Muscle of leg (tissue), 16 donors: ENCODE measurements at places on chromosomes 3 and 15.

DNA sequence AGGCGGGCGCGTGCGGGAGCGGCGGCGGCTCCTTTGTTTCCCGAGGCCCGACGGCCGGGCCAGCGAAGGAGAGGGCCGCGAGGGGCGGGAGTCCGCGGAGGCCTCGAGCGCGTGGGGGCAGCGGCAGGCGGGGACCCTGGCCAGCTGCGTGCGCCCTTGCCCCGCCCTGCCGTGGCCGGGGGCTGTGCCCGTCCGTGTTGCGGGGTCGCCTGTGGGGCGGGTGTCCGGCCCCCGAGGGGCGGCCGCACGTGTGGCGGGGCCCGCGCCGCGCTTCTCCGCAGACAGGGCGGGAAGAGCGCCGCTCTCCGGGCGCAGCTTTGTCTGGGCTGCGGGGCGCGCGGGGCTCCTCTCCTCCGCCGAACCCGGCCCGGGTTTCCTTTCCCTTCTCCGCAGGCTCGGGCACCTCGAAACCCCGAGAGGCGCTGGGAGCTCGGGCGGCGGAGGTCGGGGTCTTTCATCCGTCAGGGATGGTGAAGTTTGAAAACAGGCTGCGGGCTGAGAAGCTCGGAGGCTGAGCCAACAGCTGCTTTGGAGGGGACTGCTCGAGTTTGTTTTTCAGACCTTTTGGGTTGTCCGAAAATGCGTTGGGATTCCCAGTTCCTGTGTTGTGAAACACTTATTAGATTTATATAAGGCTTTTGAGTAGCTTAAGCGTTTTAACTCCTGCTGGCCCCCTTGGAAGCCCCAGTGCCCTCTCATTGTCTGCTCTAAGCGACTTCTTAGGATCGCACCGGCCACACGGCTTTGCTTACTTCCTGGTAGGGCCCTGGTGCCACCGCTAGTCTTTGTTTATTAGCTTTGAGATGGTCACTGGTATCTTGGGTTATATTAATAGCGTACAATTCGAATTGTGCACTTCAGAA lies 817 bp downstream of the USP3 start:
- peak; percentile 76 for DNase-seq

GRCh38 chr3:94616833-94617232 lies 554.0 kb downstream of the NSUN3 start:
- peak; percentile 3 for DNase-seq

GRCh38 chr15:99944131-99944530 lies 210.9 kb upstream of the LYSMD4 start:
- no peak for DNase-seq

- DNase-seq, result no peak
These were observed 6.7 kb upstream of the TM4SF1 start for GRCh38 chr3:149384167-149384566.

GRCh38 chr15:81480645-81481053 lies 106.6 kb upstream of the TMC3 start:
- peak; percentile 90 for DNase-seq

GRCh38 chr3:197468866-197469382 lies 86.8 kb downstream of the BDH1 start:
- no peak for DNase-seq

DNA sequence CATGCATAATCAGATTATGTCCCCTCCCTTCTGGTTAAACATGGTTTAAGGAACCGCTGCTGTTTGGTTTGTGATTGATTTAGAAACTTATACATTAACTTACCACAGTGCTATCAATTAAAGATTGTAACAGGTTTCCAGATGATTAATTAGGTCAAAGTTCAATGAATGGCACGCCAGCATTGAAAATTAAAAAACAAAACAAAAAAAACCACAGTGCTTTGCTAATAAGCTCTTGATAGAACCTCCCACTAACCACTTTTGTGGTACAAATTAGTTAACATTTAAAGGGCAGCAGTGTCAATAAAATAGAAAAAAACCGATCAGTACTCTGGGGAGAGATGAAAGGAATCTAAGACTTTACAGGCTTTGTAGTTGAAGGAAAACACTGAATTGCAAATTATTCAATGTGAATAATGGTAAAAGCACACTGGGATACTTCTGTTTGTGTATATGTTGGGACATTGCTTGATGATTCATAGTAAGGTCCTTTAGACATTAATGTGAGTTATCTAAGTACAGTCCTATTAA lies 7.6 kb upstream of the C3orf38 start:
- no peak for DNase-seq

GRCh38 chr15:60204131-60204885 lies 193.5 kb downstream of the ANXA2 start:
- no peak for DNase-seq

- peak; percentile 74 for DNase-seq
These were observed 304.6 kb downstream of the NAALADL2 start for GRCh38 chr3:175163686-175164085.

DNA sequence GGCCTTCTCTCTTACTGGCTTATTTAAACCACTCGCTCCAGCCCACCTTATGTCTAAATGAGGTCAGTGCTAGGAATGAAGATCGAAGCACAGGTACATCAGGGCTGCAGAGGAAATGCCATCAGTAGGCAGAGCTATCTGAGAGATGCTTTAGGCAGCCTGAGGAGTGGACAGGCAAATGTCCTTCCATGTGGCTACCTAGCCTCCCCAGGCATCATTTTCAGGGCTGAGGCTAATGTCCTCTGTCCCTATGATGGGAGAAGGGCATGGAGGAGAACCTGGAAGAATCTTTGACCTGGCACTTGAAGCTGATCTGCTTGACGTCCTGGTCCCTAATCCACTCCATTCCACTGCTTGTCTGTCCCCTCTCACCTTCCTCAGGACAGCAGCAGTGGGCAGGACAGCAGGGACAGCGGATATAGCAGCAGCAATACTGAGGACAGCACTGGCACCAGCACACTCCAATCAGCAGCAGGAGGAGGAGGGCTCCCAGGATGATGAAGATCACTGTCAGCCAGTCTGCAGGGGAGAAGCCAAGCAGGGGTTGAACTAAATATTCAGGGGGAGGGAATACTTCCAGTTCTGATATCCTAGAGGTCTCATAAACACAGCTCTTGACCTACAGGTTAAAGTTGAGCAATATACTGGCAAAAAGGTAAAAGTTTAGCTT lies 21.0 kb downstream of the ILDR1 start:
- DNase-seq, result no peak

GRCh38 chr15:71677766-71678165 lies 132.6 kb upstream of the NR2E3 start:
- DNase-seq, result peak; percentile 78

DNA sequence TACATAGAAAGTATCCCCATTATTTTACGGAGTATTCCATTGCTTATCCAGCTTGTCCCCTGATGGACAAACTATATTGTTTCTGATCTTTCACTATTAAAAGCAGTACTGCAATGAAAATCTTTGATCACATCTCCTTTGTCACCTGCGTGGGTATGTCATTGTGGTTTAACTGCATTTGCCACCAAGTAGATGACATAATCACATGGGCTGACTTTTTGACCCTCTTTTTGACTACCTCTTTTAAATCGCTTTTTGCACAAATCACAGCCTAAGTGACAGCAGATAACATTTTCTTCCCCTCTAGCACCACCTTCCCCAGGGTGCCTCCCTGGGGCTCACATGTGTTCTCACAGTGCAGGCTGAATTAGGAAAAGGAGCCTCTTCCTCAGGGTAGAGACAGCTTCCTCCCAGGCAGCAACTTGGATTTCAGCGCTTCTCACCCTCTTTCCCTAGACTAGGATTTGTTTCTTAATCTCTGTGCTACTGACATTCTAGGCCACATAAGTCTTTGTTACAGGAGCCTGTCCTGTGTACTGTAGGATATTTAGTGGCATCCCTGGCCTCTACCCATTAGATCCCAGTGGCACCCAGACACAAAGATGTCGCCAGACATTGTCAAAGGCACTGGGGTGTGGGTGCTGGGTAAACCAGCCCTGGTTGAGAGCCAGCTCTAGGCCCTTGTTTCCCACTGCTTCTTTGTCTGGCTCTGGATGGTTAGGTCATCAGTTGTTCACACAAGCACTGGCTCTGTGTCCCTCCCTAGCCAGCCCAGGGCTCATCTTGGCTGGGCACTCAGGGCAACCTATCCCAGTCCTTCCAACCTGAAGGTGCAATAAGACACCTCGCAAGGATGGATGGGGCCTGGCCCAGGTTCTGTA lies 1.3 kb upstream of the RBP1 start:
- no peak for DNase-seq

- peak; percentile 2 for DNase-seq
These were observed 370.3 kb upstream of the PLSCR5 start for GRCh38 chr3:146975476-146975875.

DNA sequence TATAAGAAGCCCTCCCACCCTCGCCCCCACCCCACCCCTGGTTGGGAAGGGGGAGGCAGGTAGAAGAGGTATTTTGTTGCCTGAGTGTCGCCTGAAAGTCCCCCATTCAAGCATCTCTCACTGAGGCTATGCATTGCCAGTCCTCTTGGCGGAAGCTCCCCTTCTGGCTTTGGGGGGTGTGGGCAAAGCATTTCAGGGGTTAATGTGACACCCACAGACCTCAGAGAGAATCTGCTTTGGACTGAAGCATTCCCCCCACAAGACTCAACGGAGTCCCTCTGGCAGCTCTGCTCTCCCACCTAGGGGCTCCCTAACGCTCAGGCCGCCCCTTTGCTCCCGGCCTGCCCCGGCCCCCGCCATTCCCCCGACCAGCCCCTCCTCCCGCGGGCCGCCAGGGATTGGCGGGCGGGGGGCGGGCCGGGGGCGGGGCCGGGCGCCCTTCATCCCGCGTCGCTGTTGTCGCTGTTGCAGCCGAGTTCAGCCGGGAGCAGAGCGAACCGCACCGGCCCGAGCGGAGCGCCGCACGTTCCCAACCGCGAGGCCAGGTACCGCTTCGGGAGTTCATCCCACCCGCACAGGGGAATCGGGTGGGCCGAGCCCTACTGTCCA lies at the start of gene SLC38A3:
Gene SLC38A3, plus strand, starts transcription at position 468 of the 609 bp plus-strand sequence. CDS start 8,929 bp downstream, outside the sequence.
- DNase-seq, result peak; percentile 39

- DNase-seq, result no peak
These were observed 6.7 kb downstream of the CMTM8 start for GRCh38 chr3:32245200-32245599.

GRCh38 chr15:69686626-69687025 lies 234.0 kb downstream of the RPLP1 start:
- no peak for DNase-seq

- peak; percentile 28 for DNase-seq
These were observed 176.5 kb upstream of the DPH6 start for GRCh38 chr15:35722501-35722900.

DNA sequence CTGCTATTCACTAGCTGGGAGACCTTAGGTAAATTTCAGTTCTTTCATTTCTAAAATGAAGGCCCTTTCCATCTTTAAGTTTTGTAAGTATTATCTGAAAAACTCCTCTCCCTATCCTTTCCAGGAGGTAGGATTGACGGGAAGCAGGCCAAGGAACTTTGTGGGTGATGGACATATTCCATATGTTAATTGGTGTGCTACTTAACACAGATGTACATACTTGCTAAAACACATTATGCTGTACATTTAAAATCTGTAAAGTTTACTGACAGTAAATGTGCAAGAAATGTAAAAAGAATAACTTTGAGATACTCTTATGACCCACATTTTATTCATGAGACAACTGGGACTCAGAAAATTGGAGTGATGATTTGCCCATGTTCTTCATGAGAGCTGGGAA lies 329.8 kb upstream of the LRRC3B start:
- DNase-seq, result no peak

DNA sequence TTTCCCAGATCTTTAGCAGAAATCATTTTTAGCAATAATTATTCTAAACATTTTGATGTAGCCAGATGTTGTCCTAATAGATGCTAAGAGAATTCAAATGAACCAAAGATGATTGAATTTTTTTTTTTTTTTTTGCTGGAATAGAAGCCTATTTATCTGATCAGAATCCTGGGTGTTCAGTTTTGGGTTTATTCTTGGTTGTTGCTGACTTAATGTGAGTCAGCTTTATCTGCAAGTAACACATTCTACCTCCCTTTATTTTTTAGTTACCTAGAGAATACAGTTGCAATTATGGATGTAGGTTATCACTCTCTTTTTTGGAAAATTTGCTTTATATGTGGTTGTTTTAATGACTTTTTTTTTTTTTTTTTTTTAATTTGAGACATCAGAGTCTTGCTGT lies 6.4 kb downstream of the CEP97 start:
- DNase-seq, result no peak

DNA sequence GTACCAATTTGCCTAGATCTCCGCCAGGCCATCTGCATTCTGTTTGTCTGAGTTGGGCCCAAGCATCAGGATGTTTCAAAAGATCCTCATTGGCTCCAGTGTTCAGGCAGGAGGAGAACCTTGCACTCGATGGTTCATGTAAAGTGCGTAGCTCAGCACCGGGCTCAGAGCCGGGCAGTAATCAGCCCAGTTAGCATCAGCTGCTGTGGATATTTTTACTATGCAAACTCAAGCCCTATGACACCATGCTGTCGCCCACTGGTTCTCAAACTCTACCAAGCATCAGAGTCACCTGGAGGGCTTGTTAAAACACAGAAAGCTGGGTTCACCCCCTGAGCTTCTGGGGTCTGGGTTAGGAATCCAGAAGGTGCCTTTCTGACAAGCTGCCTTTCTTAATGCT lies 310.8 kb downstream of the SHQ1 start:
- DNase-seq, result no peak

GRCh38 chr3:148751461-148751860 lies 53.8 kb downstream of the AGTR1 start:
- no peak for DNase-seq

GRCh38 chr3:190747571-190747970 lies 114.9 kb downstream of the GMNC start:
- DNase-seq, result no peak

GRCh38 chr3:116059421-116060096 lies 385.7 kb downstream of the LSAMP start:
- DNase-seq, result no peak

- DNase-seq, result no peak
These were observed 19.9 kb upstream of the GOLGA8J start for GRCh38 chr15:30062881-30063280.

DNA sequence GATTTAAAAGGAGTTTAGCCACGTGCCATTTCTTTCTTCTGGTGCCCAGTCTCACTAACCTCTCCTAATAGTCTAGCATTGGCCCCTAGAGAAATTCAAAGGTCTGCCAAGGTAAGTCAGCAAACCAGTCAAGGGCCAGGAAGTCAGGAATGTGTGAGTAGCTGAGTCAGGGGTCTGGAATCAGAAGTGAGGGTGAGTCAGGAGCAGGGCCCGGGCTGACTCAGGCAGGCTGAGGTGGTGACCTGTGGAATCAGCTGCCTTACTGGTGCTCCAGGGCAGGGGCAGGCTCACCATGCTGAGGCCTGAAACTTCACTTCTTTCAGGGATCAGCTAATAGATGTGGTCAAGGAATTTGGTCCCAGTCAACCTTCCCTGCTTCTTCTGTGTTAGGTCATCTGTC lies 105.8 kb upstream of the MYZAP start:
- DNase-seq, result no peak

DNA sequence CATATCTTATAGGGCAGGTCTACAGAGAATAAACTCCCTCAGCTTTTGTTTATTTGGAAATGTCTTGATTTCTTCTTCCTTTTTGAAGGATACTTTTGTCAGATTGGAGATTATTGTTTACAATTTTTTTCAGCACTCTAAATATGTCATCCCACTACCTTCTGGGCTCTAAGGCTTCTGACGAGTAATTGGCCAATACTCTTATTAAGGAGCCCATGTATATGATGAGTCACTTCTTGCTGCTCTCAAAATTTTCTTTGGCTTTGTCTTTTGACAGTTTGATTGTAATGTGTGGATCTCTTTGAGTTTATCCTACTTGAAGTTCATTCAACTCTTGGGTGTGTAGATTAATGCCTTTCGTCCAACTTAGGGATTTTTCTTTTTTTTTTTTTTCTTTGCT lies 28.9 kb upstream of the CD200R1L start:
- DNase-seq, result no peak

- DNase-seq, result peak; percentile 47
These were observed 36.9 kb downstream of the LIMD1 start for GRCh38 chr3:45631486-45631885.
